ENCODE measurements at places on chromosomes 3 and 15. TPM values are rescaled to one million over a fixed set of nuclear protein-coding genes. Genes with fewer than 3 reads are reported as not detected.
A peak's percentile ranks its signal among the peaks of the same experiment; 100 is the strongest.

- peaks cover 2% of the 10 kb centered on the region for H3K27me3 ChIP-seq
- no peaks in the 10 kb centered on the region for H3K36me3 ChIP-seq
- H3K27ac ChIP-seq: no peak overlapping the region
- no peak overlapping the region for H3K4me3 ChIP-seq
- DNase-seq: no peak
- H3K4me1 ChIP-seq: peaks cover 4% of the 10 kb centered on the region
These were observed 8.6 kb downstream of the CLEC3B start for GRCh38 chr3:45034612-45035252.

DNA sequence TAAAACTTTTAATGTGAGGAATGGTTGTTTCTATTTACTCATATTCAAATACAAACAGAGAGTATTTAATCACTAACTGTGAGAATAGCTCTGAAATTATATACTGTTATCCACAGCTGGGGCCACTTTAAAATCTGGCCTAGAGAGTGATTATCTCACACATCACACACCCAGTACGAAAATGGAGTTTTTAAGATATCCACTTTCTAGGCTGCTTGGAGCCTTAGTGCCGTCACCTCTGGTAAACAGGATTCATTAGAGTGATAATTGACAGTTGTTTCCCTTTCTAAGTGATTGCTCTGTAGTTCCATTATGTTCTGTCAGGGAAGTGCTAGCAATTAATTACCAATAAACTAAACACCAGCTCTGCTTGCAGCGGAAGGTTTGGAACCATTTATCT lies 942.4 kb downstream of the FHIT start:
- H3K36me3 ChIP-seq: no peaks in the 10 kb centered on the region
- no peak overlapping the region for H3K4me3 ChIP-seq
- H3K27me3 ChIP-seq: no peaks in the 10 kb centered on the region
- DNase-seq: no peak
- no peaks in the 10 kb centered on the region for H3K4me1 ChIP-seq
- H3K27ac ChIP-seq: no peak overlapping the region

GRCh38 chr3:56260262-56260661 lies 208.0 kb downstream of the ERC2 start:
- H3K27me3 ChIP-seq: peaks cover 5% of the 10 kb centered on the region
- H3K36me3 ChIP-seq: no peaks in the 10 kb centered on the region
- no peak for DNase-seq
- no peak overlapping the region for H3K27ac ChIP-seq
- H3K4me3 ChIP-seq: no peak overlapping the region

DNA sequence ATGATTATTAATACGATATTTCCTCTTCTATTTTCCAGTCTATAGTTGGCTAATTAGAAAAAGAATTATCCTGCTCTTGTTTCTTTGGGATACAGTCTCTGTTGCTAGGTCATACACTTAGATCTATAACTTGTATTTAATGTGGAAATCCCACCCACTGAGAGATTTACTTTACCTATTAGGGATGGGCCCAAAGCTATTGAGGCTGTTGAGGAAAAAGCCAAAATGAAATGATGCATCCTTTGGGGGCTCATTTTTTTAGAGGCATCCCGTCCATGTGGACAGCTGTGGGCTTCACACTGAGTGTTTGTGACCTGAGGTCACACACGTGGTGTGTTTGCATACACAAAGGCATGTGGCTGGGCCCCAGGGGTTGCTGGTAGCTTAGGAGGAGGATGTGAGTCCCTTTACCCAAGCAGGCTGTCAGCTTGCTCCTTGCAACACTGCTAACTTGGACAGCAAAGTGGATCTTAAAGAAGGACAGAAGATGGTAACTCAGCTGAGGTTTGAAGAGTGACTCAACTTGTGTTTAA lies 477.4 kb downstream of the AGBL1 start:
- no peak overlapping the region for H3K27ac ChIP-seq
- no peaks in the 10 kb centered on the region for H3K27me3 ChIP-seq
- H3K4me1 ChIP-seq: no peaks in the 10 kb centered on the region
- no peaks in the 10 kb centered on the region for H3K36me3 ChIP-seq

GRCh38 chr3:153137626-153138025 lies 24.4 kb upstream of the RAP2B start:
- no peak overlapping the region for H3K27ac ChIP-seq
- no peaks in the 10 kb centered on the region for H3K27me3 ChIP-seq
- DNase-seq: no peak
- H3K4me3 ChIP-seq: no peak overlapping the region
- no peaks in the 10 kb centered on the region for H3K36me3 ChIP-seq

- no peaks in the 10 kb centered on the region for H3K36me3 ChIP-seq
- no peaks in the 10 kb centered on the region for H3K27me3 ChIP-seq
- DNase-seq: peak; percentile 36
- no peaks in the 10 kb centered on the region for H3K4me1 ChIP-seq
- H3K27ac ChIP-seq: no peak overlapping the region
These were observed 37.7 kb downstream of the MCCC1 start for GRCh38 chr3:183061391-183062172.

- H3K27ac ChIP-seq: peak overlapping the region; percentile 25
- no peaks in the 10 kb centered on the region for H3K27me3 ChIP-seq
- peak overlapping the region; percentile 6 for H3K4me3 ChIP-seq
- H3K4me1 ChIP-seq: peaks cover 63% of the 10 kb centered on the region
These were observed 8.3 kb downstream of the TRA2B start for GRCh38 chr3:185929192-185930151.

GRCh38 chr3:48600711-48601621 lies 5.8 kb upstream of the COL7A1 start:
- no peak for DNase-seq
- no peak overlapping the region for H3K27ac ChIP-seq
- H3K4me1 ChIP-seq: peaks cover 41% of the 10 kb centered on the region
- no peak overlapping the region for H3K4me3 ChIP-seq

DNA sequence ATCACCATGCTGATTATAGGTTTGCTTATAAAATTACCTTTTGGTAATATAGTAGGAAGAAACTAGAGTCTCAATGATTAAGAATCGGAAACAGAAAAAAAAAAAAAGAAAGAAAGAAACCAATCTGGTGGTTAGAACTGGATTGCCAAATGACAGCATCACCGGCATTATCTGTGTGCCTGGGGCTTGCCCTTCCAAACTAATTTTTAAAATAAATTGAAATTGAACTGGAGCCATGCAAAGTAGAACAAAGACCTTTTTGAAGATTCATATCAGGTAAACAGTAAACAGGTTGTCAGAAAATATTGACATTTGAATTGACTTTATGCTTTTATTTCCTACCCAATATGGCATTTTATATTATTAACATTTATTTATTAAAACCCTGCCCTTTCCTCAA lies 11.2 kb upstream of the CPB1 start:
- no peaks in the 10 kb centered on the region for H3K36me3 ChIP-seq
- no peaks in the 10 kb centered on the region for H3K4me1 ChIP-seq
- no peak overlapping the region for H3K4me3 ChIP-seq
- H3K27ac ChIP-seq: no peak overlapping the region
- DNase-seq: no peak

- H3K27me3 ChIP-seq: no peaks in the 10 kb centered on the region
- no peaks in the 10 kb centered on the region for H3K36me3 ChIP-seq
- no peaks in the 10 kb centered on the region for H3K4me1 ChIP-seq
These were observed 779.1 kb downstream of the CADM2 start for GRCh38 chr3:85737846-85738245.

GRCh38 chr3:155065537-155065936 lies 14.6 kb upstream of the MME start:
- peaks cover 11% of the 10 kb centered on the region for H3K4me1 ChIP-seq
- H3K27me3 ChIP-seq: no peaks in the 10 kb centered on the region
- DNase-seq: peak; percentile 66
- no peak overlapping the region for H3K27ac ChIP-seq
- H3K4me3 ChIP-seq: no peak overlapping the region

Gene PFKFB4
- total RNA-seq: 27.5 TPM

Gene RYR3
- 1.5 TPM for total RNA-seq

Gene FGF12
- total RNA-seq: 1.8 TPM

Gene SPINK8
- total RNA-seq: not detected

Gene FSTL1
- 1,010 TPM for total RNA-seq

Gene SCN5A
- 2.3 TPM for total RNA-seq

Gene PRSS50
- total RNA-seq: not detected

Gene BCHE
- 9.2 TPM for total RNA-seq

All from astrocyte (in vitro differentiated cells and primary cell).